ENCODE measurements at places on chromosomes 4 and X. TPM values are rescaled to one million over a fixed set of nuclear protein-coding genes. Genes with fewer than 3 reads are reported as not detected.

- DNase-seq: peak; percentile 49
Measured at GRCh38 chr4:7186031-7186430, 6.3 kb upstream of the SORCS2 start.

DNA sequence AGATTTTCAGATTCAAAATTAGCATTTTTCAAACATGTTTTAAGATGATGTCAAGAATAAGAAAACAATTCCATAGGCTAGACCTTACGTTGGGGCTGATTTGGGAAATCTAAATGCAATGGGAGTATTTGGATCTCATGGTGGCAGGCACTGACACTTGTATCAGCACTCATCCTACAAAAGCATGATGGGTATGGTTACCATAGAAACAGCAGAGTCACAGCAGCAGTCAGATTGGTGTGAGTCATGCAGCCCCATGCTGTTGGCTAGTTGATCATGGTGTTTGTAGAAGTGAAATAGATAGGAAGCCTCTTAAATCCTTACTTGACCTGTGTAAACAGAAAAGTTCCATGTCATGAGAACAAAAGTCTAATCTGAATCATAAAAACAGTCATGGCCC, 1637.3 kb upstream of the PABPC4L start:
- DNase-seq: peak; percentile 1

DNA sequence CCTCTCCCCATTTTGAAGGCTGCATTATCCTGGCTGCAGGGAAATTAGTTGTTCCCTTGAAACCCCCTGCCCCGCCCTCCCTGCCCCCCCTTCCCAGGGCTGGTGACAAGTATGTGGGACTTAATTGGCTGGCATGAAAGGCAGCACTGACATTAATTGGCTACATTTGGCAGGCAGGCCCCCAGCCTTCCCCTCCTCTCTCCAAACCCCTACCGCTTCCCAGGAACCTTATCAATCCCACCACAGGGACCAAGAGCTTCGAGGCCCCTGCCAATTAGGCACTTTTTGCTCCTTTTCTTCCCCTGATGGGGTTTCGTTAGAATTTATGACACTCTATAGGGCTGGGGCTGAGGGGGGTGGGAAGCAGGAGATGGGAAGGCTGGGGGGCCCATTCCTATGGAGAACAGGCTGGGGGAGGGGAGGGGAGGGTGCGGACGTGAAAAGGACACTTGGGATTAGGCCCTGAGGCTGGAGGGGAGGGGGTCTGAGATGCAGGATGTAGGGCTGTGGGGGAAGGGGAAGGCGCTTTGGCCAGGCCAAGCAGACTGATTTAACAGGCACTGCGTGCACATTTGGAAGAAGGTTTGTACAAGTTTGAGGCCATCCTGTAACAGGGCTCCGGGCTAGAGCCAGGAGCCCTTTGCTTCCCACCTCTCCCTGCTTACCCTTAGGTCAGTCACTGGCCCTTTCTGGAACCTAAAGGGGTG, 52.2 kb downstream of the EFNB1 start:
- no peak for DNase-seq

- no peak for DNase-seq
Measured at GRCh38 chr4:128782875-128783614, 26.5 kb upstream of the JADE1 start.

GRCh38 chr4:3462321-3462789, 751 bp upstream of the DOK7 start:
- DNase-seq: no peak

GRCh38 chrX:139559383-139560042, 29.0 kb downstream of the F9 start:
- peak; percentile 68 for DNase-seq

GRCh38 chrX:149938427-149938880, at the start of gene EOLA2:
Gene EOLA2 (minus strand): TSS chrX:149938491. CDS start chrX:149933874, 4,617 bp downstream.
- DNase-seq: peak; percentile 99

DNA sequence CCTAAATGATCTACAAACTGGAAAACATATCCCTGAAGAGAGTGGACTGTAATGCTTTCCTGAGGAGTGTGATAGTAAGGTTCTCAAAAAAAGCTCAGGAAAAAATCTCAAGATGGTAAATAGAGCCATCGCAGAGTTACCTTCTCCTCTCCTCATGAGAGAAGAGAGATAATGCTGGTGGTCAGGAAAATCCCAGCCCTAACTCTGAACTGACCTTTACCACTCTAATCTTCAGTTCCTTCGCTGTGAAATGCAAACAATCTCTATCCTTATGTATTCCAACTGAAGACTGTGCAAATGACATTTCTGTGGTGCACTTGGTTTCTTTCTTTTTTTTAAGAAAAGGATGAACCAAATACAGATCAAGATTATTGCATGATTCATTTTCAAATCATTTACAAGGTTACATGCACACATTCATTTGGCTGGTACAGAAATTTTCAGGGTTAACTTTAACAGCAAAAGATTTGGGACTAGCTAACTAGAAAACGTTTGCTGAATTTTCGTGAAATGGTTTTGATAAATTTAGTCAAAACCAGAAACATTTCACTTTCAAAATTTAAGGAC, 8.3 kb downstream of the PPM1K start:
- DNase-seq: no peak

- DNase-seq: no peak
Measured at GRCh38 chr4:67446811-67447210, 98.5 kb downstream of the CENPC start.

GRCh38 chr4:43316813-43317212, 424.3 kb downstream of the GRXCR1 start:
- no peak for DNase-seq

- no peak for DNase-seq
Measured at GRCh38 chr4:34412911-34413310, 1831.4 kb downstream of the ARAP2 start.

DNA sequence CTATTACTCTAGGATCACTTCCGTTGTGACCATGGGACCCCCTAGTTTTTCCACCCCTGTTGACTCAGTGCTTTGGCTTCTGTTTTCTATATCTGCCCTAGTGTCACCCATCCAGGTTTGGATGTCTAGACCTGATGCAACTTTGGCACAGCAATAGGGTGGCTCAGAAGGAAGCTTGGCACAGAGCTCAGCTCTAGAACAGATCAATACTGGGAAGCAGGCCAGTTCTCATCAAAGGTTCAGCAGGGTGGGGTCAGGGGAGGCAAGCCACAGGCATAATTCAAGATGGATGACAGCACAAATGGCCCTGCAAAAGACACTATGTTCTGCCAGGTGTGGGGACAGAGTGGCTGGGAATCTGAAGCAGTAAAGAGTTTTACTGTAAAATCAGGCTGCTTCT, 74.2 kb upstream of the EGFL6 start:
- no peak for DNase-seq

- no peak for DNase-seq
Measured at GRCh38 chrX:110987292-110987691, 108.7 kb upstream of the PAK3 start.

DNA sequence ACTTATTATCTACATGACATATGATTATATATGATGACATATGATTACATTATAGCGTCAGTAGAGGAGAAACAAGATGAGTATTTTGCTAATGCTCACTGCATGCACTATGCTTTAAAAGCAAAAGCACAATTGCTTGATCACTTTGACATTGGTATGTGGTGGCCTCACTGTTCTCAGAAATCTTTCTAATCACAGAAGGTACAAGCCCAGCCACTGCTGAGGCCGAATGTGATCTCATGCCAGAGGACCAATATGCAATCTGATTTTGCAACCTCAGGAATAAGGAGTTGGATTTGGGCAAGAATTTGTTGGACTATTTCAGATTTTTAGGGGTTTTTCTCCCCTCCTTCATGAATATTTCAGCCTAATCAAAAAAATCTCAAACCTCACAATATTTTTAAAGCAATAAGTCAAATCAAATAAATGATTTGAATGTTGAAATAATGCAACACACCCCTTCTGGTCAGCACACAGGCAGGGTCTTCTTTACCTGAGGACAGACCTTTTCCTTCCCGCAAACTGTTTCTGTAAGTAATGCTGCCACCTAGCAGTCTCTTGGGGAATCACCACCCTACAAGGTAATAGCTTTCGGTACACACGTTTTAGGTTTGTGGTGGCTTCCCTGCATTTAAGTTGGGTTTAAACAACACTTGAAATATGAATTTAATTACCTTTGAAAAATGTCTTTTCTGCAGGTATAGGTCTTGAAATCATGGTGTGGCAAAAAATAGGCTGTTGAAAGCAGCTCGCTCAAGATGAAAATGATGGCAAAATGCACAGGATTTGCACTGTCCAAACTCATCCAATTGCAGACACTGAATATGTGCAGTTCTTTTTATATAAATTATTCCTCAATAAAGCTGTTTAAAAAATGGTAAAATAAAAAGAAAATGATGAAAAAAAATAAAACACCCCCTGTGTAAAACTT, 4.8 kb upstream of the CXCL13 start:
- peak; percentile 42 for DNase-seq

DNA sequence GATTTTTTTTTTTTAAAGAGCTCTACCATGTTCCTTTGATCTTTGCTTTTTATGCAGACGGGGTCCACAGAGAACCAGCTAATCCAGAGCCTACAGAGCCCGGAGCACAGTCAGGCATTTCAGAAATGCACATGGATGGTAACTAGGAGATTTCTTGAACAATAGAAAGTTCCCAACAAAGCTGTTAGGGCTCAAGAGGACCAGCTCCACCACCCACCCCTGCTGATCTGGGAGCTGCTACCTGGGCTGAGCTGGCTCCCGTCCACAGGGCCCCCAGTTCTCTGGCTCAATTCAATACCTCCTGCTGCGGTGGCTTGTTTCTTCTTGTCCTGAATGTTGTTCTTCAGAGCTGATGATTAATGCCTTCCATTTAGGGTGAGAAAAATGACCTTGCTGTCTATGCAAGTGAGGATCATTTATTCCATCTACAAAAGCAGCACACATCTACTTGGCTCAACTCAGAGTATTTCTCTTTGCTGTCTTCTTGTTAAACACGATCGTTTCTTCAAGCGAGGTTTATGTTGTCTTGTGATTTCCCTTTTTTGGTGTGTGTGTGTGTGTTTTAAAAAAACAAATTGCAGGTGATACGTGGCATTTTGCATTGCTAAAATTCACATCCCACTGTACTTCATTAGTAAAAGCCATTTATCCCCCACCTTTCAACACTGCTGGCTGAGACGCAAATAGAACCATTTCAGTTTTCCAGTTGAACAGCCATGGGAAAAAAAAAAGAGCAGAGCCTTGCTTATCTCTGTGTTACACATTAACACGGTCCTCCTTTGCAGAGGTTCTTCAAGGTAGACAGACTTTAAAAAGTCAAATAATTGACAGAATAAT, 31.3 kb downstream of the IGFBP7 start:
- DNase-seq: no peak

DNA sequence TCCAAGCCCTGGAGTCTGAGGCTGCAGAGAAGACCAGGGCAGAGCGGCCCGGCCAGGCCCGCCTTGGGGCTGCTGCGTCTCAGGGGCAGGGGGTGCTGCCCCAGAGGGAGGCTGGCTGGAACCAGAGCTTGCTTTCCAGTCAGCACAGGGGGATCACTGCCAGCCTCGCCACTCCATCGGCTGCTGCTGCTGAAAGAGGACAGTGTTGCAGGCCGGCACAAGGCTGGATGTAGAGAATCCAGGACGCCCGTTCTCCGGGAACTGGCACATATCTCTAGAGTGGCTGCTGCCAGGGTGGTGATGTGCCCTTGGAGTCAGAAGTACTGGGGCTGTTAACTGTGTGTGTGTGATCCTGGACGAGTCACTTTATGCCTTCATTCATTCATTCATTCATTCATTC, 31.9 kb upstream of the SORCS2 start:
- no peak for DNase-seq

GRCh38 chr4:156103311-156103710, 149.6 kb upstream of the CTSO start:
- no peak for DNase-seq

DNA sequence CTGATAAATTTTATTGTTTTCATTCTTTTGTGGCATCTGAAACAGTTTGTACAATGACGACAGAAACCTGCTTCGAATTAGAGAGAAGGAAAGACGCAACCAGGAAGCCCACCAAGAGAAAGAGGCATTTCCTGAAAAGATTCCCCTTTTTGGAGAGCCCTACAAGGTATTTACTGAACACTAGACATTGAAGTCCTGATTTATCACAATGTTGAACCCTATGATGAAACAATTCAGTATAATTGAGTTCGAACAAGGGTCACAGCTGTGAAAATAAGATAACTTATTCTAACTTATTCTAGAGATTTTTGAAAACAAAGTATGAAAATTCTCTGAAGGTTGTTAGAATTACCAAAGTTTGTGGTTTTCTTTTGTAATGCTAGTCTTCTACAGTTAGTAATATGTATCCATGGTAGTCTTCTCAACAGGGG, 111.3 kb downstream of the AFF1 start:
- no peak for DNase-seq

The CNKSR2 gene
- polyA plus RNA-seq: 6.0 TPM

The TMEM31 gene
- polyA plus RNA-seq: not detected

The HSFX3 gene
- not detected for polyA plus RNA-seq

The ATP7A gene
- 6.0 TPM for polyA plus RNA-seq

The MAGEC3 gene
- polyA plus RNA-seq: not detected

The GDPD2 gene
- polyA plus RNA-seq: 0.12 TPM

The IBSP gene
- not detected for polyA plus RNA-seq

The PNMA6F gene
- not detected for polyA plus RNA-seq

Data from A549 (cell line).